K562 (cell line): ENCODE measurements at places on chromosomes 13 and 19.

- no peak for DNase-seq
These were observed 3.4 kb downstream of the FARSA start for GRCh38 chr19:12930002-12930645.

- DNase-seq: no peak
These were observed 304.4 kb upstream of the NBEA start for GRCh38 chr13:34637636-34638035.

DNA sequence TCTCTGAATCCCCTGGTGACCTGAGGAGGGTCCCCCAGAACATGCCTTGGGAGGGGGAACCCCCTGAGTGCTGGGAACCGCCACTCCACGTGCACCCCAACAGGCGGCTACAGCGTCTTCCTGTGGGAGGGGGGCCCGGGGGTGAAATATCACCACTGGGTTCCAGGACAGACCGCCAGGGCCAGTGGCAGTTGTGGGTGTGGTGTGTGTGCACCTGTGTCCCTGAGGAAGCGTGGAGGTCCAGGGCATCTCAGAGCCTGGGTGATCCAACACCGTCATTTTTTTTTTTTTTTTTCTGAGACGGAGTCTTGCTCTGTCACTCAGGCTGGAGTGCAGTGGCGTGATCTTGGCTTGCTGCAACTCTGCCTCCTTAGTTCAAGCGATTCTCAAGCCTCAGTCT is 4.2 kb downstream of the ADGRE5 start:
- peak; percentile 14 for DNase-seq

- DNase-seq: no peak
These were observed at the start of gene ZNF570 for GRCh38 chr19:37468961-37469777. ZNF570 (plus strand) TSS chr19:37469356; CDS start chr19:37470355, 999 bp downstream.

- DNase-seq: no peak
These were observed 31.2 kb downstream of the IGFL2 start for GRCh38 chr19:46179076-46179759.

GRCh38 chr13:39159393-39159792 is 121.1 kb downstream of the NHLRC3 start:
- DNase-seq: no peak

- no peak for DNase-seq
These were observed 8.3 kb downstream of the IRS2 start for GRCh38 chr13:109778102-109778542.

DNA sequence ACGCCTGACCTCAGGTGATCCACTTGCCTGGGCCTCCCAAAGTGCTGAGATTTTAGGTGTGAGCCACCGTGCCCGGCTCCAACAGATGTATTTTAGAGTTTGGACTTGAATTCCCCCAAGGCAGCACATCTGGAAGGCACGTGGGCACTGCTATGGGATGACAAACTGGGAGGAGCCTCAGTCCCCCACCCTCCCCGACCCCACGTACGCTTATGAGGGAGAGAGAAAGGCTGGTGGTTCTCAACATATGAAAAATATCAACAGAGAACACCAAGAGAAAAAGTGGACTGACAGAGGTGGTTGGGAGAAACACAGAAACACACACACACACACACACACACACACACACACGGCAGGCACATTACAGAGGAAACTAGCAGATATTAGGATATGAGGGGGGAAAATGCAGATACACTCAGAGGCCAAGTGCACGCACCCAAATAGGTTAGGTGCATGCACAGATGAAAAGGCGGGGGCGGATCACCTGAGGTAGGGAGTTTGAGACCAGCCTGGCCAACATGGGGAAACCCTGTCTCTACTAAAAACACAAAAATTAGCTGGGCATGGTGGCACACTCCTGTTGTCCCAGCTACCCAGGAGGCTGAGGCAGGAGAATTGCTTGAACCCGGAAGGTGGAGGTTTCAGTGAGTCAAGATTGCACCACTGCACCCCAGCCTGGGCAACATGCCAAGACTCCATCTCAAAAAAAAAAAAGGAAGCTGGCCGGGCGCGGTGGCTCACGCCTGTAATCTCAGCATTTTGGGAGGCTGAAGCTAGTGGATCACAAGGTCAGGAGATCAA is 3.2 kb downstream of the STX10 start:
- no peak for DNase-seq

DNA sequence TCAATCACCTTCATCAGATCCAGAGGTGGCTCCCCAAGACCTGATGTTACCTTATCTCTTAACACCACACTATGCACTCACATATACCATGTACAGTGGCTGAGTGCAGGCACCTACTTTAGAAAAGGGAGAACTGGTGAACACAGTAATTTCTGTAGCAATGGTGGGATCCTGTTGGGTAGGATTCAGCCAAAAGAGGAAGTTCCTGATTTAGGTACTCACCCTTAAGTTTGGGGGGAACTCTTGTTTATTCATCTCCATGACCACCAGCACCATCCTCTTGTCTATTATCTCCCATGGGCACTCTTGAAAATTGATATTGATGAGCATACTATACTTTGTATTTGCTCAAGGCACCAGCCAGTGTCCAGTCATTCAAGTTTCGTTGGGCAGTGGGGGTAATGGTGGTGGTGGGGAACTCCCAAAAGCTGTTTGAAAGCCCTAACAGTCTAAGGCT is 324.4 kb downstream of the LMO7 start:
- DNase-seq: no peak

DNA sequence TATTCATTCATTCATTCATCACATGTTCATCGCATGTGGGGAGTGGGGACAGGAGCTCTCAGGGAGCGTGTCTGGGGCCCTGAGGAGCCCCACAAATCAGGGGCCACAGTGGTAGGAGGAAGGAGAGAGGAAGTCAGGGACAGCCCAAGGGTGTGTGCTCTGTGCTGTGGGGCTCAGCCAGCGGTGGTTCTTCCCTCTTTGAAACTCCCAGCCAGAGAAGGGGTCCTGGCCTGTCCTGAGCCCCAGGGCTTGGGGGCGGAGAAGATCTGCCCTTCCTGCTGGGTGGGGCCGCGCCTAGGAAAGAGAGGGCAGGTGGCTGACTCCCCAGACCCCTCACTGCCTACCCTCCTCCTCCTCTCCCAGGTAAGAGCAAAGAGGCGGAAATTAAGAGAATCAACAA is 14.6 kb downstream of the AP2A1 start:
- DNase-seq: no peak

GRCh38 chr13:25923217-25924085 is 128.4 kb downstream of the SHISA2 start:
- no peak for DNase-seq

GRCh38 chr19:50558449-50558848 is 9.8 kb downstream of the LRRC4B start:
- no peak for DNase-seq

DNA sequence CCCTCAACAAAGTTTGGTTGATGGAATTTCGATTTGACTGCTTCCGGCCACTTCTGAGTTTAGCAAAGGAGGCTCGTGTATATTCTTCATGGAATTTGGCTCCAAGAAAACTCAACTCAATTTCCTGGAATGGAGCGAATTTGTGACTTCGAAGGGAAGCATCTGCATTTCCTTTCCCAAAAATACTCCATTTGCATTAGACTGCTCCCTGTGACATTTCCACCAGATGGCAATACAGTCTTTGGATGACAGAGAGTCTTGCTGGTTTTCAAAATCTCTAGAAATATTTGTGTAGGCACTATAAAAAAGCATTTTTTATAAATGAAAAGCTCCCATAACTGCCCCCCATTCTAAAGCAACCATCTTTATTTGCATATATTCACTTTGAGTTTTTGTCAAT is 4.1 kb downstream of the C1QTNF9 start:
- no peak for DNase-seq

DNA sequence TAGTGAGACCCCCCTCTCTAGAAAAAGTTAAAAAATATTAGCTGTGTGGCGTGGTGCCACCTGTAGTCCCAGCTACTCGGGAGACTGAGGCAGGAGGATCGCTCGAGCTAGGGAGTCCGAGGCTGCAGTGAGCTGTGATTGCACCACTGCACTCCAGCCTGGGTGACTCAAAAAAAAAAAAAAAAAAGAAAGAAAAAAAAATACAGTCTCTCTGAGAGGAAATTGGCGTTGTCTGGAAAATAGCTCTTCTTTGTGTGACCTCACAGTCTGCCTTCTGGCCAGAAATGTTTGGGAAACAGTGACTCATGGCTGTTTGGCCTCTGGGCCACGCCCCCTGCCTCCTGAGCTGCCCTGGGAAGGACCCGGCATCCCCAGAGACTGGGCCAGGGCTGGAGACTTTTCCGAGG is 10.7 kb downstream of the MARCHF2 start:
- DNase-seq: peak; percentile 92

DNA sequence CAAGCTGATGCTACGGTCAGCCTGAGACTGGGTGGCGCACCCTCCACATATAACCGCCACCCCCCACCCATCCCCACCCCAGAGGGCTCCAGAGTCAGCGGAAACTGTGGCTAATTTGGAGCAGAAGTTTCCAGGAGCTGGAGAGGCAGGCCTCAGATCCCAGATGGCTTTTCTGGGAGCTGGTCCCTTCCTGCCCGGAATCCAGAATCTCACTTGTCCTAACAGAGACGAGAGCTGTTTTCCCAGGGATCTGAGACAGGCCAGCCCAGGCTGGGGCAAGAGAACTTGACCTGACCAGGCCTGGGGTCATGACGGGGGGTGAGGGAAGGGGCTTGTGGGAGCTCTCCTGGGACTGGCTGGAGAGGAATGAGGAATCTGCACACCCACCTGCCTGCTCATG is 6.5 kb downstream of the EPHX3 start:
- no peak for DNase-seq

DNA sequence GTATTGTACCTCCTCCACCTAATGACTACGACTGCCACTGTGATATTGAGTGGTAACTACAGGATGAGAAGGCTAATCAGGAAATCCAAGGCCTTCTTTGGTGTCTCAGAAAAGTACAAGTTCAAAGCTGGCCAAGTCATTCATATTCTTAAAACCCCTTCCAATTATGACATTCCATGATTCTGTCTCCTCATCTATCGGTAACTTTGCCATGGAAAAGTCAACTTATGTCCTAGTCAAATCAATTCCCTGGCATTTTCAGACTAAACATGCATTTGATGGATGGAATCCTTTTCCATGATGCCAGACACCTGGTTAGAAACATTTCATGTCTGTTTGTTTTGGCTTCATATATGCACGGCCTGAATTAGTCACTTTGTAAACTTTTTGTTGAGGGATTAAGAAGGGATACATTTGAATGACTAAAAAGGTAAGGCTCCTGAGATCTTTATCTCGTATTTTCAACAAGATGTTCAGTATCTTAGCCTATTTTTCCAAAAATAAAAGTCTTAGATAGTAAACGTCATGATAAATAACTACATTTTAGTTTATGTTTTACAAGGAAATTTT is 186.5 kb downstream of the NHLRC3 start:
- DNase-seq: no peak
